ENCODE measurements at places on chromosomes 13 and 19.

DNA sequence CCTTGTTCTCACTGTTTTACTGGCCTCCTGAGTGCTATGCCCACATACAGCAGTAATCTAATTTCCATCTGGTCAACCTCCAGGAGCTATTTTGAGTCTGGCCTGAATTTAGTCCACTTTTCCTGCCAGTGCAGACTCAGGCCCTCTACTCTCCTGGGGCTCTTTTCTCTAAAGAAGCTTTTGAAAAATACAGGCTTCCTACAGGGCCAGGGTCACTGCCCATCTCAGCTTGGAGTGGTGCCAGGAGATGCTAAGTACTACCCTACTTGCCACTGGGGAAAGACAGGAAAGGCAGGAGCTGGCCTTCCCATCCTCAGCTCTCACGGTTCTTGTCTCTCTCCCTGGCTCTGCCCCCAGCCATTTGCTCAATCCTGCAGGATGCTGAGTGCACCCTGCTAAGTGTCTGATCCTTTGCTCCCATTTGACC is 101.7 kb upstream of the SERP2 start:
- DNase-seq: no peak

- no peak for DNase-seq
Measured at GRCh38 chr13:36945078-36945477, 25.0 kb upstream of the SMAD9 start.

DNA sequence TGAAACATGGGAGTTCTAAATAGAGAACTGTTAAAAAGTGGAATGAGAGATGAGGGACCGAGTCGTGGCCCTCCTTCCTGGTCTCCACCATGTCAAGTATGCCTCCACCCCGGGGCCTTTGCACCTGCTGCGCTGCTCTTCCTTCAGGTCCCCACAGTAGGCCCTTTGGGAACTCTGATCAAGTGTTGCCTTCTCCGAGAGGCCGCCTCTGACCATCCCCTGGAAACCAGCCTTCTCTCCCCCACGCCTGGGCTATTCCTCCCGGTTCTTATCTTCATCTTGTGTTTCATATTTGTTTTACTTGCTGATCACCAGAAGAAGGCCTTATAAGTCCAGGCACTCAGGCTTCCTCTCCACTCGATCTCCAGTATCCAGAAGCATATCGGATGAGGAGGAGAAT is 40.0 kb downstream of the IRS2 start:
- DNase-seq: no peak

DNA sequence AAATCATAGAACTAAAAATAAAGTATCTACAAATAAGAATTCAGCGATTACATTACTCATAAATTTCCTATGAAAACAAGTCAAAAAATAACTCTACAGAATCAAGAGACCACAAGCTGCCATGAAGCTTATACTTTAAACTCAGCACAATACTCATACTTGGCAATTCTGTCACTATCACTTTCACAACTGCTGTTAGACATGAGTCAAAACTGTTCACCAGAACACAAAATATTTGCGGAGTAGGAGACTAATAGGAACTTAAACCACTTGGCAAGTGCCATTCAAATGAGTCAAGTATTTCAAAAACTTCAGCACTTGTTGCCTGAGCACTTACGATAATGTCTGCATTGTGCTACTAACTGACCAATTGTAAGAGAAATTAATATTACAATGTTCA is 387.8 kb upstream of the GPC6 start:
- no peak for DNase-seq

DNA sequence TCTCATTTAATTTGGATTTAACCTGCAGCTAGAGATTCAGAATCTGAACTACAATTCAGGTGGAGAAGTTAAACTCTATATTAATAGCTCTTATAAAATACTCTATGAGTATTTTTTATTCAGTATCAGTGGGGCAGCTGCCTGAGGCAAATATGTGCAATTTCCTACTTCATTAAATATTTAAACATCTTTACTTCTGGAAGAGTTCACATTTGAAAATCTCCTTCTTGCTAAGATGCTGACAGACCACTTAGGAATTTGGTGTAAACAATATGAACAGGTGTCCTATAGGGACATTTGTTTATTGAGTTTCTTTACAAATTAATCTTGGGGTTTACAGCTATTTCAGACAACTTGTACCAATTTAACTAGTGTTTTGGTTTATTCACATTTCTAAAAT is 20.4 kb downstream of the STARD13 start:
- DNase-seq: no peak

DNA sequence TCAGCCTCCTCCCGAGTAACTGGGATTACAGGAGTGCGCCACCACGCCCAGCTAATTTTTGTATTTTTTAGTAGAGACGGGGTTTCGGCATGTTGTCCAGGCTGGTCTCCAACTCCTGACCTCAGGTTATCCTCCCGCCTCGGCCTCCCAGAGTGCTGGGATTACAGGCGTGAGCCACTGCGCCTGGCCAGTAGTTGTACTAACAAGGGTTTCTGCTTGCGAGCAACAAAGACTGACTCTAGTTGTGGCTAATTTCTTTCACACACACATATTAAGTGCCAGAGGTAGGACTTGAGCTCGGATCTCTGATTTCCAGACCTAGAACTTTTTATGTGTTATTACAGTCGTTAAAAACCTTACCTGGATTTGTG is 635 bp upstream of the PCCA start:
- no peak for DNase-seq

DNA sequence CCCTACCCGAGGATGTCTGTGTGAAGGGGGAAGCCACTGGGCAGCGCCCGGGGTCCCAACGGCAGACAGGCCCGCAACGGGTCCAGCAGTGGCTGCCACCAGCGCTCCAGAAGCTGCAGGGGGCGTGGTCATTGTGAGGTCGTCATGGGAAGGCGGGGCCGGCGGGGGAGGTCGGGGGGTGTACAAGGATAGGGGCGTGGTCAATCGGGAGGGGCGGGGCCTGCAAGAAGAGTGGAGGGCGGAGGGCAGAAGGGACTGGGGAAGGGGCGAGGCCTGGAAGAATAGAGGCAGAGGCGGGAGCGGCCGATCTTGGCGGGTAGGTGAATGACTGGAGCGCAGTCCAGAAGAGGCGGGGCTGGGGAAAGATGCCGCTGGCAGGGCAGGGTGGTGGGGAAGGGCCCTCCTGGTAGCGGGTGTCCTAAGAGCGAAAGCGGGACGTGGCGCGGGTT is 4.4 kb downstream of the FUZ start:
- peak; percentile 80 for DNase-seq

DNA sequence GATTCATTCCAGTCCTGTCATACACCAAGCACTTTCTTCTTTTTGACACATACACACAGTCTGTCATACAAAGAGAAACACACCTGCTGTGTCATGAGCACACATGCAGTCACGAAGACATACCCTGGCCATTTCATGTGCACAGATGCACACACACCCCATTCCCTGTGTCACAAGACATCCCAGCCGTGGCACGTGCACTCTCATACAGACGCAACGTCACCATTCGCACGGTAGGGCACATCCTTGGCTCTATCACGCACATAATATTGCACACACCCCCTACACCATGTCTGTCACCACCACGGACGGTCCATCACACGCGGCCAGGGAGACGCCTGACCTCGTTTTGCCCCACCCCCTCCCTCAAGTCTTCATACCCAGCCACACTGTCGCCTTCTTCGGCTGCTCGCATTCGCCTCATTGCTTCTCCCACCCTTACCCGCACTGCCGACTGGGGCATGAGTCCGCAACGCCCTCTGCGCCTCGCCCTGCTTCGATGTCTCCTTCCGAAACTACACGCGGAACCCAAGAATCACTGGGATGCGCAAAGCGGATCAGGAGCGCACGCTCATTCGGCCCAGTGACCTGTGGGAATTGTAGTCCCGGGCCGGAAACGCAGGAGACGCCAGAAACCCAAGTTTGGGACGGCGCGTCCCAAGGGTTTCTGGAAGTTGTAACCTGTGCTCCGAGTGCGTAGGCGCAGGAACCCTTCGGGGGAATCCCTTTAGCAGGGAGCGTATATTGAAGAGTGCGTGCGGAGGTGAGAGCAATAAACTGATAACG is 6.8 kb upstream of the ZNF283 start:
- DNase-seq: peak; percentile 3

GRCh38 chr19:14085309-14085995 is at the start of gene C19orf67:
Gene C19orf67, minus strand, starts transcription at chr19:14085783. Its CDS starts 156 bp downstream, at chr19:14085627.
- no peak for DNase-seq

DNA sequence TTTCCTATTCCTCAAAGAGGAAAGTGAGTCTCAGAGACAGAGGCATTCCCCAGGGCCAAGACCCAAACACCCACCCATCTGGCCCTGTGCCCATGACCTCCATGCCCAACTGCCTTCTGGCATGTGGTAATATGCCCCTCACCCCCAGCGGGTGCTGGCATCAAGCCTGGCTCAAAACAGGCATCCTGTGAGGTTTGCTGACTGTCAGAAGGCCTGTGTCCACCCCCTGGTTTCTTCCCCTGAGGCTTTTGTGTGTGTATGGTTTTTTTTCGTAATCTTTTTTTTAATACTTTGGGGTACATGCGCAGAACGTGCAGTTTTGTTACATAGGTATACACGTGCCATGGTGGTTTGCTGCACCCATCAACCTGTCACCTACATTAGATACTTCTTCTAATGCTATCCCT is 7.6 kb upstream of the KANK2 start:
- DNase-seq: no peak

GRCh38 chr13:66087269-66087710 is 1142.8 kb downstream of the PCDH9 start:
- no peak for DNase-seq

DNA sequence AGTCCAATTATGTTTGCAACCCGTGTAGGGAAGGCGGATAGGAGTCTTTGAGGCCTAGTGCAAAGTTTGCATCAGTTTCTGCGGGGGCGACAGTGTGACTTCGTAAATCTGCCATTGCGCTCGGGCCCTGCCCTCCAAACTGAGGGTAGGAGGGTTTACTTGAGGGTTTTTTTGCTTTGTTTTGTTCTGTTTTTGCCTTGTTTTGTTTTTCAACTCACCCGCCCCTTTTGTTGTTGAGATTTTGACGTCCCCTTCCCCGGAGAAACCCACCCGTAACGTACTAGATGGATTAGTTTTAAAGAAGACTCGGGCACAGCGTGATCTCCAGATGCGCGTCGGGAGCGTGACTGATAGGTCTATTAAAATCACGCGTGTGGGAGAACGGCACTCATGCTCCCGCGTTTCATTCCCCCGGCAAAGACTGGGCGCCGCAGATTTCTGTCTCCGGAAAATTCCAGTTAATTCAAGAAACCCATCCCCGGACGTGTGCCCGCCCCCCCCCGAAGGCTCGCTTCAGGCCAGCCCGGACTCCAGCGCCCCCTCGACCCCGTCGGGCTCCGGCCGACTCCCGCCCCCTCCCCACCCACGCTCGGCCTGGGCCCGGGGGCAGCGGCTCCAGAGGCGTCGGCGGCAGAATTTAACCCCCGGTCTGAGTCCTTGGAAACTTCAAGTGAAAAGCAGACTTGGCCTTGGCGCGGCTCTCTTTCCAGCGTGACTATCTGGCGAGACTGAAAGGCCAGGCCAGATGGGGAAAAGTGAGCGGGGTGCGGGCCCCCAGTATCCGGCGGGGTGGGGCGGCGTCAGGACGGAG is 5.0 kb downstream of the SOX1 start:
- no peak for DNase-seq

- DNase-seq: no peak
Measured at GRCh38 chr19:14414926-14415690, 4.0 kb downstream of the DDX39A start.

DNA sequence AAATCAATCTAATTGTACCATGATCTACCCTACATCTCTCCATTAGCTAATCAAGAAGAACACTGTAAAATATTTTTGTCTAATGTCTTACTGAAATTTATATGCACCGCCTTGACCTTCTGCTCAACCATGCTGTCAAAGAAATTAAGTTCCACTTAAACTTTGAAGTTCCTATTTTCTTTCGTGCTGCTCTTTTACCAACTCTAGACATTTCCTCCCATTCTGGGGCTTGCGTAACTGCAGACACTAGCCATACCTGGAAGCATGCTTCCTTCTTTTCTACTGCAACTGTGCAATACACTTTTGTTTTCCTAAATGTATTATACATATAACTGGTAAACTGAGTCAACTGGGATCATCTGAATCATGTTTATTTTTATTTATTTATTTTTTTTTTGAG is 8.5 kb upstream of the UBE2L5 start:
- no peak for DNase-seq

DNA sequence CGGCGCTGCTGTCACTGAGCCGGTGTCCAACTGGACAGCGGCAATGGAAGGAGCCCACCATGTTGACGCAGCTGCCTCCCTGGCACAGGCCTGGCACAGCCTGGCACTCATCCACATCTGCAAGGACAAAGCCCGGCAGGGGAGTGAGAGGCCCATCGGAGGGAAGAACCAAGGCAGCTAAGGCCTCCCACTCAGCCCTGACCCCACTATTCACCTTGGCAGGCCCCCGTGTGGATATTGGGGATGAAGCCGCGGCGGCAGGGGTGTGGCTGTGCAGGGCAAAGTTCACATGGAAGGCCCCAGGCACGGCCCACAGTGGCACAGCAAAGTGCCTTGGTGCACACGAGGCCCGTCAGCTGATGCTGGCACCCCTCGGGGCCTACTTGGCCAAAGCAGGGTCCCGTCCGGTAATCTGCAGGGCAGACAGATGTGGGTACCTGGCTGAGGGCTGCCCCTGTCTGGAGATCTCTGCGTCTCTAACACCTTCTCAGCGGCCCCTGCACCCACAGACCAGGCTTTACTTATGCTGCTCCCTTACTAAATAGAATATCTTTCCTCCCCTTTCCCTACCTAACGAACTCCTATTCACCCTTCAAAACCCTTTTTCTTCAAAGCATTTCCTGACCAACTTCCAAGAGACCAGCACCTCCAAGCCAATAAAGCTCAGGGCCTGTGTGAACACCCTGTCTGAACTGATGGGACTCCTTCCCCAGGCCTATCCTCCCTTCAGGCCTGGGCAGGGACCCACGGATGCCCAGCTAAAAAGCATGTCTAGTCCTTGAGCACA is 7.5 kb downstream of the FBN3 start:
- DNase-seq: no peak

GRCh38 chr19:7849631-7849999 is 19.6 kb downstream of the EVI5L start:
- DNase-seq: no peak

GRCh38 chr19:16541526-16542044 is 652 bp downstream of the CHERP start:
- peak; percentile 15 for DNase-seq

DNA sequence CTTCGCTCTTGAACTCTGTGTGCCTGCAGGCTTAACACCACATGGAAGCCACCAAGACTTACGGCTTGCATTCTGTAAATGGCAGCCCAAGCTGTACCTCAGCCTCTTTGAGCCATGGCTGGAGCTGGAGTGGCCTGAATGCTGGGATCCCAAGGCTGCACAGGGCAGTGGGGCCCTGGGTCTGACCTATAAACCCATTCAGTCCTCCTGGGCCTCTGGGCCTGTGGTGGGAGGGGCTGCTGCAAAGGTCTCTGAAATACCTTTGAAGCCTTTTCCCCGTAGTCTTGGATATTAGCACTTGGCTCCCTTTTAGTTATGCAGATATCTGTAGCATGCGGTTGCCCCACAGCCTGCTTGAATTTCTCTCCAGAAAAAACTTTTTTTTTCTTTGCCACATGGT is 8.2 kb downstream of the TM9SF2 start:
- DNase-seq: no peak

GRCh38 chr13:44052780-44053184 is 173.1 kb downstream of the LACC1 start:
- DNase-seq: no peak
